ENCODE measurements at places on chromosomes 13 and 19.

DNA sequence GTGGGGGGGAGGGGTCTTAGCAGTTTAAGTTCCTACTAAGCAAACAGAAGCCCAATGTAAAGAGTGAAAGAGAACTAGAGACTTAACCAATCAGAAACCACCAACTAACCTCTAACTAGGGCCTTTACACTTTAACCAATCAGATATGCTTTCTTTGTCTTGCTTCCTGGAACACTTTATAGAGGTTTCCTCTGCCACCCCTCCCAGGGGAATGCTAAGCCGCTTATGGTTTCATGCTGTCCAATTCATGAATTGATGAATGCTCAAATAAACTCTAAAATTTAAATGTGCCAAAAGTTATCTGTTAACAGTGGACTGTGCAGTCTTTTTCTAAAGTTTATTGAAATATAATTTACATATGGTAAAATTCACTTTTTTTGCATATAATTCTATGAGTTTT lies 33.9 kb upstream of the LATS2 start:
- no peak for DNase-seq

DNA sequence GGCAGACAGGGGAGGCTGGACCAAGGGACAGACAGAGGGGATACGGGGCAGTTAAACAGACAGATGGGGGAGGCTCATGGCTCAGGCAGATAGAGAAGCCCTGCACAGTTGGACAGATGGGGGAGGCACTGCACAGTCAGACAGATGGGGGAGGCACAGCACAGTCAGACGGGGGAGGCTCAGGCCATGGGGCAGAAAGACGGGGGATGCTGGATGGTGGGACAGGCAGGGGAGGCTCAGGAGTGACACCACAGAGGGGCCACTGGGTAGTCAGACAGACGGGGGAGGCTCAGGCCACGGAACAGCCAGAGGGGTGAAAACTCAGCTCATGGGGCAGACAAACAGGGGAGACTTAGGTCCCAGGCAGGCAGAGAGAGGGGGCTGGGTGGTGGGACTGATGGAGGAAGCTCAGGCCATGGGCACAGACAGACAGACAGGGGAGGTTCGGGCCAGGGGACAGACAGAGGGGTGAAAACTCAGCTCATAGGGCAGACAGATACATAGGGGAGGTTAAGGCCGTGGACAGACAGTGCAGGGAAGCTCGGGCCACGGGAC lies 886 bp downstream of the MFSD12 start:
- no peak for DNase-seq

DNA sequence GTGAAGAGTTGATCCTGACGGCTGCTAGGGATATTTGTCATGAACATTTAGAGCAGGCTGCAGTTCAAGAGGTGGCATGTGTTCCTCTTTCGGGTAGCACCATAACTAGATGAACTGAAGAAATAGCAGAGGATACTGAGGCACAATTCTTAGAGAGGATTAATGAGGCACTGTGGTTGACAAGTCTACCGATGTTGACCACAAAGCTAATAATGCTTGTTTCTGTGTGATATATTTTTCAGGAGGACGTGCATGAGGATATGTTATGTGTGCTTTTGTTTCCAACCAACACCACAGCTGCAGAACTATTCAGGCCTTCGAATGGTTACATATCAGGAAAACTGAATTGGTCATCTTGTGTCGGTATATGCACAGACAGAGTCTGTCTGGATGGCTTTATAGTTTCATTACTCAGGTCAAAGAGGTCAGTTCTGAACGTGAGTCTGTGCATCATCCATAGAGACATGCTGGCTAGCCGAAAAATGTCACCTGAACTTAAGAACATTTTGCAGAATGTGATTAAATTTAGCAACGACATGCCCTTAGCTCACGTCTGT lies 210.1 kb upstream of the IRS2 start:
- DNase-seq: no peak

- no peak for DNase-seq
These were observed 478.1 kb upstream of the NBEA start for GRCh38 chr13:34464011-34464410.

GRCh38 chr19:45929247-45929646 lies 14.7 kb upstream of the NANOS2 start:
- no peak for DNase-seq

DNA sequence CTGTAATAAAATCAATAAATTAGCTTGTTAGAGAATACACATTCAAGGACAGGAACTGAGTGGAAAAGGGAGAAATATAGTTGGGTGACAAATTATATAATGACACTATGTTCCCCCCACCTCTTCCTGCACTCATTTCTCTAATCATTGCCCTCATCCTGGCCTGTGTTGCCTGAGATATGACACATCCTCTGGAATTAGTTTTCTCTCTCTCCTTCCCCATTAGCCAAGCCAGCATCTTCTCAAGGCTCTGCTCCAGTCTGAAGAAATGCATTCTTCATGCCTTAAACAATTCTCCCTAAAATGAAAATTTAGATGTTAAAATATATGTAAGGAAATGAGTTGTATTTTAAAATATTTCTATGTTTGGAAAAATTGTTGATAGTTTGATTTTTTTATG lies 280.3 kb downstream of the POU4F1 start:
- DNase-seq: no peak

DNA sequence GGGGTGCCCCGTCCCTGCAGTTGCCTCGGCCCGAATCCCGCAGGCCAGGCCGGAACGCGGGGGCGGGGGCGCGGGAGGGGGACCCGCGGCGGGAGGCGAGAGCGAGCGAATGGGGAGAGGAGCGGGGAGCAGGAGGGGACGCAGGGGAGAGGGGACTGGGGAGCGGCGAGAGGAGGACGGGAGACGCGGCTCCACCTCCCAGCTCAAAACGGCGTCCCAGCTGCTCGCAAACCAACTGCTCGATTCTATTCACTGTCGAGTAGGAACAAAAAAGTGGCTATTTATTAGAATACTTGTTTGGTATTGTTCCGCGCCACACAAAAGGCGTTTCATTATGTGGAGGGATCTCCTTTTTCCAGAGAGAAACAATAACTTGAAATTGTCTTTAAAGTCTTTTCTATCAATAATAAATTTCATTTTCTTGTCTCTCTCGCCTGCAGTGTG lies 10.6 kb upstream of the SOX1 start:
- DNase-seq: no peak

DNA sequence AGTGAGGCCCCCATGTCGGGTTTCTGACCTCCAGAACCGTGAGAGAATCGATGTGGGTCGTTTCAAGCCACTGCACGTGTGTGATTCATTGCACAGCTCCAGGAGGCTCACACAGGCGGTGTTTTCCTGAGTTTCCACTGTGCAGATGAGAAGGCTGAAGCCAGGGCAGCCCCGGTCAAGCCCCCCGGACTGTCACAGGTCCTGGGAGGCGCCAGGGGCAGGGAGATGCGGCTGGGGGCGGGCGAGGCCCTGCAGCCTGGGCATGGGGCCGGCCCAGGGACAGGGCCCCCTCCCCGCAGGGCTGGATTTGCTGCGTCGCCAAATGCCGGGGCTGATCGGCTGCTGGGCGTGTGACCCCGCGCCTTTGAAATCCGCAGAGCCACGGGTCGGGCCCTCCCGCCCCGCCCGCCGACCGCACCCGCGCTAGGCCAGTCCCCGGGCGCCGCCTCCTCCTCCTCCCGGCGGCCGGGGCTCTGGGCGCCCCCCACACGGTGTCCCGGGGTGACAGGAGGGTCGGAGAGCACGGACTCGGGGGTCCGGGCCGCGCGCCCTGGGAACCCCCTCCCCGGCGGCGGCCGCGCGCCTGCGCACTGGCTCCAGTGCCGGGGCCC lies 9.9 kb upstream of the MKNK2 start:
- peak; percentile 26 for DNase-seq

DNA sequence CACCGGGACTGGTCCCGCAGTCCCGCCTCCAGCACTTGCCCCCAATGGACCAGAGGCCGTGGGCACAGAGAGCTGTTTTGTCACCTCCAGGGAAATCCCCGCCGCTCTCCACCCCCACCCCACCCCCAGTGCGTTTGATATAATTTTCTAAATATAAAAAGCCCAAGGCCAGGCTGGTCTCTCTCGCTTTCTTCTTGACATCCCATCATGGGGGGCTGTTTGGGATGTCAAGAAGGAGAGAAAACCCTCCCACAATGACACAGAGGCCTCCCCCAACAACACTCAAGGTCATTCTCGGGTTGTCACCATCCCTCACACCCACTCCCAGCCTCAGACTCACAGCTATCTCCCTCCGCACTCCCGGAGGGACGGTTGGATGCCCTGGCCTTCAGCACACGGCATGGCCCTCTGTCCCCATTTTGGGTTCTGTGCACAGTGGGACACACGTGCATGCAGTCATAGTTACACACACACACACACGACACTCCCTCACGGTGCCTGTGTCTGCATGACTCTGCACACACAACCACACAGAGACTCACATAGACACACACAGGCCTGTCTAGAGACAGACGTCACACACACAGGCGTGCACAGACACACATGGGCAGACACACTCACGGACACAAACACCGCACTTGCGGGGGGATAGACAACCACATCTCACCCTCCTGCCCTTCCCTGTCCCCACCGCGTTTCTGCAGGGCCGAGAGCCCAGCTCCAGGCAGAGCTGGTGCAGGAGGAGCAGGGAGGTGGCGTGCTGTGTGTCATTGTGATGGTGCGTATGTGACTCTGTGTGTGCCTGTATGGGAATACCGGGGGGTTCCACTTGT lies 4.8 kb upstream of the NFIC start:
- DNase-seq: no peak

- DNase-seq: no peak
These were observed 17.7 kb downstream of the INTS6 start for GRCh38 chr13:51435002-51435578.

DNA sequence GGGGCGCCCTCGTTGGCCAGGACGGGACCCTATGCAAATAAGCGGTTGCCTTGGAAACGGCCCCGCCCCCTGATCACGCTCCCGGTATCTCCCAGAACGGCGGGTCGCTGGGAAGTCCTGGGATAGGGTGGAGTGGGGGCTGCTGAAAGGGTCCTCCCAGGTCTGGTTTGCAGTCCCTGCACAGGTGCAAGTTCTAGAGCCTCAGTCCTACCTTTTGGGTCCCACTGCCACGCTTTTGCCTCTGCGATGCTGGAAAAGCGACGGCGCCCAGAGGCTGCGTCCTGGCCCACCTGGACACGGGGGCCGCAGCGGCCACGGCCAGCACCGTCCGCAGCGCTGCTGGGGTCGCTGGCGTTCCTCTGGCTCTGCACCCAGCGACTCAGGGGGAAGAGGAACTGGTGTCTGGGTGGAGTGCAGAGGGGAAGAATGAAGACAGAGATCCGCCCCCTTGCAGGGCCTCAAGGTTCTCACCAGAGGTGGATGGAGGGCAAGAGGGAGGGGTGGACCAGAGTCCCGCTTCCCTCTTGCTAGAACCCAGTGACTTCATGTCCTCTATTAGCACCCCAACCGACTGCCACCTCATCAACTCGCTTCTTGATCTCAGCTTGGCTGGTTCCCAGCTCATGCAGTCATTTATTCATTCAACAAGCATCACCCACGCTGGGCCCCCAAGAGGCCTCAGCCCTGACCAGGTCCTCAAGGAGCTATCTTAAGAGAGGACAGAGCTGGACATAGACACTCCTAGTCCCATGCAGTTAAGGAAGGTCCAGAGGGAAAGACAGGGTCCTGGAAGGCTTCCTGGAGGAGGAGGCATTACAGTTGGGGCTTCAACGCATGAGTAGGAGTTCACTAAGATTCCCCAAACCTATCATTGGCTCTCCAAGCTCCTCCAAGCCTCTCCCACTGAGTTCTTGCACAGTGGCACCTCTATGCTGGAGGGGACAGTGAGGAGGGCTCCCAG lies at the start of gene LRRC25:
LRRC25 (minus strand) TSS at position 381 of the 961 bp plus-strand sequence. CDS start 659 bp downstream, outside the sequence.
- no peak for DNase-seq

DNA sequence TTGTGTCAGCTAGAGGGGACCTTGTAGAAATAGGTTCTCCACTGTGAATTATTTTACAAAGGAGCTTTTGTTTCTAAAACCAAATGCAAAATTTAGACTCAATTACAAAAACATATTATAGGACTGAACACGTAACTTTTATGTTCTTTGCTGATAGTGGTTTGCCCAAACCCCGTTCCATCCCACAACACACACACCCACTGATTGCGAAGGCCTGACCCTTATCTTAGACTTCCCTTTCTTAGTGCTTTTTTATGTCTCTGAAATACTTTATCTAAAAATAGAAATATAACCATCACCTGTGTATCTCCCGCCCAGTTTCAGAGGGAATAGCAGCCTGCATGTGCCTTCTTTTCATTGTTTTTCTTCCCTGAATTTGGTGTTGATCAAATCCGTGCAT lies 13.0 kb downstream of the CCNA1 start:
- DNase-seq: no peak

DNA sequence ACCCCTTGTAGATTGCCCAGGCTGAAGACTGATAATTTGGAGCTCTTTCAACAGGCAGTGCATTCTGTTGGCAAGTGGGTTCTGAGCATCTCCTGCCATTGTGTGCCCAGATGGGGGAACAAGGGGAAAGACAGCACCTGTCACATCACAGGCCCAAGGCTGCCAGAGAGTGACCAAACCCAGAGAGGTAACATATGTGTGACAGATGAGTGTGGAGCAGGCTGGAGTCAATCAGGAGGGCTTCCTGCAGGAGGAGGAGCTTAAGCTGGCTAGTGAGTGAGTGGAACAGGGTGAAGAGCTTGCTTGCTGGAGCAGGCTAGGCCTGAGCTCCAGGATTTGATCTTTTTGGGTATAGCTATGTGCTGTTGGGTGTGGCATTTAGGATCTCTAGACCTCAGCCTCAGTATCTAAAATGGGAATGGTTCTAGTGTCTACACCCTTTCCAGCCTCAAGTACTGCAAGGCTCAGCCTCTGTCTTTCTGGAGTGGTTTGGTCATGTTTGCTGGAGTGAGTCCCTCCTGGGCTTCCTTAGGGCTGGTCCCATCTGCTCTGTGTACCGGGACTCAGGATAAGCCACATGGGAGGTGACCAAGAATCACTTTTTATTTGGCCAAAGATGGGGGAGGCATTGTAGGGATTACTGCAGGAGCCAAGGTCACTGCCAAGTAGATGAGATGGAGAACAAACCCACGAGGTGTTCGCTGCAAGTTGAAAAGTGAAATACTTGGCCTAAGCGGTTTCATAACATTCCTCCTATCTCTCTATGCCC lies 152.4 kb upstream of the TSHZ3 start:
- no peak for DNase-seq

DNA sequence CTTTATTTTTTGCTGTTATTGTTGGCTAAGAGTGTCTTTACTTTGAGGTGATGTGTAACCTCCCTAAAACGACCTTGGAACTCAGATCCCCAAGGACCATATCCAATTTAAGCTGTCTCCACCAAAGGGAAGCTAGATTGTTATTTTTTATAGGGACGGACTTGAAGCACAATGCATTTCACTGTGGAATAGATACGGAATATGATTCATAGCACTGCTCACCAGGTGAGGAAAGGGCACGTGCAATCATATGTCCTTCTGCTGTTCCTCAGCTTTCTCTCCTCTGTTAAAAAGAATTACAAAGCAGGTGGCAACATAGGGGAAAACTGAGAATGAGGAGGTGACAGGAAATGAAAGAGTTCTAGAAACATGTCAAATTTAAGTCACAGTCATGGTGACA lies 679.0 kb downstream of the PCDH9 start:
- DNase-seq: no peak

Data from NCI-H748 treated with DMSO at 0.1 percent for 48 hours (cell line).